ENCODE measurements at places on chromosomes 5 and 9.

DNA sequence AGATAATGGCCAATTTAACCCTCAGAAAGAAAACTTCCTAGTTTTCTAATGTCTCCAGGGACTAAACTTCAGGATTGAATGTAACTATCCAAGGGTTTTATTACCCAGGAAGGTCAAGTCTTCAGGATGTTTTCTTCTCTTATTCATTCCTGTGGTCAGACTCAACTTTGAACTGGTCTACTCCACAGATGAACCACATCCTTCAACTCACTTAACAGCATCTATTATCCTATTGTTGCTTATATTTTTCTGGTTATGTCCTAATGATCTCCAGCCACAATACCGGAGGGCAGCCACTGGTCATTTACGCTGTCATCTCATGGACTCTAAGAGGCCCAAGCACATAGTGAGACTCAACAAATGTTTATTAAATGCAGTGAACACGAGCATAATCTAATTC is 47.2 kb upstream of the LIFR start:
- no peak for DNase-seq

GRCh38 chr5:142324136-142324870 is 518 bp downstream of the SPRY4 start:
- peak; percentile 67 for DNase-seq

DNA sequence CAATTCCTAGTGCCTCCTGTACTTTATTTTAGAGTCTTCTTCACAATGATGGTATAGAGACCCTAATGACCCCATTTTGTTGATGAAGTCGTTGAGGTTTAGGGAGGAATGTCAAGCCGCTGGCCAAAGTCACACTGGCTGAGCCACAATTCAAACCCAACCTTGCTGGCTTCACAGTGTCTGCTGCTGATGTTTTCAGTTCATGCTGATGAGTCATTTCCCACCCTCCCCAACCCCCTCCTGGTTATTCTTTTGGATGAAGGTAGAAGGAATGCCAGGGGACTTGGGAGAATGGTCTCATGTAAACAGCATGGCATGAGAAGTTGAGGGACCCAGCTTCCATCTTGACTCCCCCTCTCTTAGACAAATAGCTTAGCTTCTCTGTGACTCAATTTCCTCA is 68.6 kb downstream of the TMEM252 start:
- DNase-seq = no peak

DNA sequence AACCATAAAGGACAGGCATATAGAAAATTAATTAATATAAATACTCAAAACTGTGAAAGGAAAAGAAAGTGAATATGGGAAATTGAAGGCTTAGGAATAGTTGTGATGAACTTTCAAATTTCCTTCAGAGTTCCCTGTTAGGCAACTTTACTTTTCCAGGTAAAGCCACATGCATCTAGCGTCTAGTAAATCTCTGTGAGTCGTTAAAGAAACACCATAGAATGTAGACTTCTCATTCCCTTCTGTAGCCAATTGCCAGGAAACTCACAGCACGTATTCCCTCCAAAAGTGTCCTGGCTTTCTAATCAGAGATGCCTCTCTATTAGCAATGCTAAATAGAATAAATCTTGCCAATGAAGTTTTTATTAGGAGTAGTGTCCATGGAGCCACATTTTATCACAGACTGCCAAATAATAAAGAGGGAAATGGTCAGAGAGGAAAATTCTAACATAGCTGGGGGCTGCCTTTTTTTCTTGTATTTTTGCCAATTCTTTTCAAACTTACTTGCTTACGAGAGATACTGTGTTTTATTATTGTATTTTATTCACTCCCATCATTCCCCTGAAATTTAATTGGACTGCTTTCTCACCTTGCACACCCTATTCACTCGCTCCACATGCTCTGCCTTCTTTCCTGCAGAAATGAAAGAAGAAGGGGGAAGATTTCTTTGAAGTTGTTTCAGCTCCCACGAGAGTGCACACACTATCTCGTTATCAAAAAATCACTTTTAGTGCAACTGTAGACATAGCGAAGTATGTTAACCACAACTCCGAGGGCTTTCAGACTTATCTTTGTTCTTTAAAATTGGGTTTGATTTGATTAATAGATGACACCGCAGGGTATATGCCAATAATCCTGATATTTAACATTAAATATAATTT is 439.0 kb downstream of the CSNK1G3 start:
- DNase-seq = no peak

DNA sequence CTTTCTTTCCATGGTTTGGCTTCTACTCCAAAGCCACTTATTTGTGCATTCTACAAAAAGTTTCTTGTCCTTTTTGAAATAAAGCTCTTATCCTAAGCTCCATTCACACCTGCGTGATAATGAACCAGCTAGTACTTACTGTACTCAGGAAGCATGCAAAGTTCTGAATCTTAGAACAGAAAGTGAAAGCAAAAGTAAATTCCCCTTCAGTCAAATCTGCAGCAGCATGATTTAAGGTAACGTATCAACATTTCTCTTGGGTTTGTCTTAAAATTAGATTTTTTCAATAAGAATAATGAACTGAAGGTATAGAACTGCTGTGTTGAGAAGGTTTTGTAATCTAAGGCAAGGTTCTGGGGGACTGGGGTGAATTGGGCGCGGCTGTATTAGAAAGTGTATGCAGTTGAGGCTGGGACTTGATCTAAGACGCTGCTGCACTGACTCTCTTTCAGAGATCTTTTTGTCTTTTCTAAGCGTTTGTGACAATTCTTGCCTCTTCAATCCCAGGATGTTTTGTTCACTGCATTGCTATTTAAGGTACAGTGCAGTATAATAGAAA is at the start of gene ERAP2:
Gene ERAP2 (plus strand): TSS at position 209 of the 559 bp plus-strand sequence. CDS start 3,186 bp downstream, outside the sequence.
- no peak for DNase-seq

Data from MG63 (cell line).